Memory B cell (primary cell): ENCODE measurements at places on chromosomes 6 and 20.
A peak's percentile ranks its signal among the peaks of the same experiment; 100 is the strongest.

- H3K4me3 ChIP-seq, result no peak overlapping the region
- H3K27me3 ChIP-seq, result no peaks in the 10 kb centered on the region
- no peak overlapping the region for H3K27ac ChIP-seq
These were observed 72.1 kb downstream of the TMEM200A start for GRCh38 chr6:130437961-130438360.

DNA sequence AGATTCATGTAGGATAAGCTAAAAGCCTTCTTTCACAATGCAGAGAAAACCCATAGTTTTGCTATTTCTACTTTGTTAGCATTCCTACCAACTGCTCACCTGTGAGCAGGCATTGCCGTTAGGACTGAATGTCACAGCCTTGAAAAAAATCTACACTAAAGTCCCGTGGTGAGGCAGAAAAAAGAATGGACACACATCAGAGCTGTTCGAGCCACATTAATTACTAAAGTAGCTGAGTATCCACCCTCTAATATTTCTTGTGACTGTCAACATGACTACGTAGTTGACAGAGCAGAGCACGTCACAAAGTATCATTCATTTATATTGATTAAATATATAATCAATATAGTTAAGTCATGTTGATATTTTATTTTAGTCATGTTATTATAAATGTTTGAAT, 10.1 kb downstream of the HDGFL1 start:
- no peaks in the 10 kb centered on the region for H3K4me1 ChIP-seq
- H3K4me3 ChIP-seq, result no peak overlapping the region
- DNase-seq, result no peak
- no peaks in the 10 kb centered on the region for H3K36me3 ChIP-seq
- H3K27me3 ChIP-seq, result no peaks in the 10 kb centered on the region

DNA sequence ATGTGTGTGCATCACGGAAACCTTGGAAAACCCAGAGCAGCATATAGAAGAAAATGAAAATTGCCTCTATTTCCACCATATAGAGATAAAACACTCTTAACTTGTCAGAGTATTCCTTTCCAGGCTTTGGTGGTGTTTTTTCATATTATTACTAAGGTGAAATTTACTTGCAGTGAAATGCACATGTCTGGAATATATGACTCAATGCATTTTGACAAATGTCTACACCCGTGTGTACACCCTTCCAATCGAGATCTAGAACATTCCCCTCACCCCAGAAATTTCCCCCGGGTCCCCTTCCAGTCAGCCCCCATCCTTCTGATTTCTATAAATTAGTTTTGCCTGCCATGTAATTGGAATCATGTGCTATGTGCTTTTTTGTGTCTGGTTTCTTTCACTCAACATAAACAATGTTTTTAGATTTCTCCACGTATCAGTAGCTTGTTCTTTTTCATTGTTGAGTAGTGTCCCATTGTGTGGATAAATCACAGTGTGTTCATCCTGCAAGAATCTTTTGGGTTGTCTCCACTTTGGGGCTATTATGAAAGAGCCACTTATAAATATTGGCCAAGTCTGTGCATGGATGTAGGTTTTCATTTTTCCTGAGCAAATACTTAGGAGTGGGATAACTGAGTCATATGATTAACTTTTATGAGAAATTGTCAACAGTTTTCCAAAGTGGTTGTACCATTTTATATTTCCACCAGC, 19.9 kb upstream of the PREX1 start:
- peaks cover 30% of the 10 kb centered on the region for H3K4me1 ChIP-seq
- no peak overlapping the region for H3K4me3 ChIP-seq
- H3K27ac ChIP-seq, result peak overlapping the region; percentile 39
- H3K27me3 ChIP-seq, result no peaks in the 10 kb centered on the region

- no peak overlapping the region for H3K4me3 ChIP-seq
- peaks cover 10% of the 10 kb centered on the region for H3K27me3 ChIP-seq
- no peak for DNase-seq
- H3K36me3 ChIP-seq, result no peaks in the 10 kb centered on the region
- H3K4me1 ChIP-seq, result no peaks in the 10 kb centered on the region
- no peak overlapping the region for H3K27ac ChIP-seq
These were observed 39.9 kb downstream of the BMP6 start for GRCh38 chr6:7765575-7766325.
